Fibroblast of villous mesenchyme (primary cell): ENCODE measurements at places on chromosomes 12 and 14. TPM values are rescaled to one million over a fixed set of nuclear protein-coding genes. Genes with fewer than 3 reads are reported as not detected.
A peak's percentile ranks its signal among the peaks of the same experiment; 100 is the strongest.

Gene PTPRQ
- 0.32 and 5.6 TPM in 2 replicates for total RNA-seq

- no peak for DNase-seq
These were observed 9.0 kb upstream of the BDKRB1 start for GRCh38 chr14:96247031-96247430.

GRCh38 chr12:104598342-104599271, 141.9 kb downstream of the CHST11 start:
- DNase-seq, result no peak

GRCh38 chr14:104805326-104805678, 4.4 kb downstream of the ZBTB42 start:
- DNase-seq, result peak; percentile 54
